ENCODE measurements at places on chromosomes 5 and 9.

DNA sequence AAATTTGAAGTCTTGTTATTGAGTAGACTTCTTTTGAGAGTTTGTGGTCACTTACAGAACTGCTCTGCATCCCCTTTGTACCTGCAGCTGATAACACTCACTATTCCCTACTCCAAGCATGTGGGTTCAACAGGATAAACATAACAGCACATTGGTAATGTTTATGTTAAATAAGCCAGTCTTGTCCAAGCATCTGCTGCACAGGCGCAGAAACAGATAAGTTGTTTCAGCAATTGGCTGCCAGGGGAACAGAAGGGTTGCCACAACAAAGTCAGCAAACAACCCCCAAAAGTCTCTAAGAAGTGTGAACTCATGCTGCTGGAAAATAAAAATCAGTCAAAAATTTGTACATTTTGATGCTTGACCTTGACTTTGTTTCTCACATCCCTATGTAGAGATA is 174.6 kb downstream of the GDNF start:
- no peaks in the 10 kb centered on the region for H3K36me3 ChIP-seq
- H3K27me3 ChIP-seq = no peaks in the 10 kb centered on the region
- no peak overlapping the region for H3K4me3 ChIP-seq
- no peaks in the 10 kb centered on the region for H3K4me1 ChIP-seq

DNA sequence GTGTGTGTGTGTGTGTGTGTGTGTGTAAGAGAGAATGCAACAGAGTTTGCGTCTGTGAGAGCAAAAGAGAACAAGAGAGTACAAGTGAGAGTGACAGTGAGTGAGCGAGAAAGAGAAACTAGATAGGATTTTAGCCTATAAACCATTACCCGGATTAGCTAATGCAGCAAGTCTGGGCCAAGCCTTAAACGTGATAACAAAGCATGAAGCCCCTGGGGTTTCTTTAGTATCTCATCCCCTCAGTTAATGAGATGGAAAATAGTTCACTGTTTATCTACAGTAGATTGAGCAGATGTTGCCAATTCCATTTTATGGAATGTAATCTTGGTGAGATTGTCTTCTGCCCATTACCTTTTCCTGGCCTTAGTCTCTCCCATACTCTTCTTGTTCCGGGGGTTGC is 114.5 kb downstream of the MAT2B start:
- DNase-seq = no peak
- H3K4me1 ChIP-seq = no peaks in the 10 kb centered on the region
- H3K27me3 ChIP-seq = no peaks in the 10 kb centered on the region
- no peak overlapping the region for H3K27ac ChIP-seq
- no peak overlapping the region for H3K4me3 ChIP-seq

DNA sequence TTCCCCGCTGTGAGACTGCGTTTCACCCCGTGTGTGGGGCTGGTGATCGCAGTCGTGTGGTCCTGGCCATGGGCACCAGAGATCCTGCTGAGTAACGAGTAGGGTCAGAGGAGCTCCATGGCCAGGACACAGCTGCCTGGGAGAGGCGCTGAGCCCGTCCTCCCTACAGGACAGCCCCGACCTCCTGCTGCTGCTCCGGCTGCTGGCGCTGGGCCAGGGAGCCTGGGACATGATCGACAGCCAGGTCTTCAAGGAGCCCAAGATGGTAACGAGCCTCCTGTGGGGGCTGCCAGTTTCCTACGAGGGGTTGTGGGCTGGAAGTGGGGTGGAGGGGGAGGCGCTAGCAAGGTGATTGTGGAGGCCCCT is 11.0 kb downstream of the NELFB start:
- H3K36me3 ChIP-seq = peaks cover 62% of the 10 kb centered on the region
- no peak for DNase-seq
- H3K27me3 ChIP-seq = no peaks in the 10 kb centered on the region
- no peak overlapping the region for H3K4me3 ChIP-seq
- no peak overlapping the region for H3K27ac ChIP-seq

DNA sequence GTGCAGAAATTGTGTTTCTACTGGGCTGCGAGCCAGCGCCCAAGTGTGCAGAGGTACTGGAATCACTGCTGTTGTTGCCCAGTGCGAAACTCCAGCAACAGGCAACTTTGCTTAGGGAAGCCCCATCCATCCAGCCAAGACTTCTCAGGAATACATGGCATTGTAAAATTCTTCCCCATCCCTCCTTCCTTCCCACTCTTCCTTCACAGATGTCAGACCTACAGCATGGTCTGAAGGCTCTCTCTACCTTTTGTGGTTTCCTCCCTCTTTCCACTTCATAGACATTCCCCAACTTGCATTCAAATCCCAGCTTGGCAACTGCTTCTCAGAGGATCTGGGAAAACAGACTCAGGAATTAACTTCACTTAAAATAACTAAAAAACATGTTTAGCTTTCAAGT is 30.4 kb downstream of the ARL15 start:
- no peaks in the 10 kb centered on the region for H3K36me3 ChIP-seq
- no peak for DNase-seq
- no peak overlapping the region for H3K4me3 ChIP-seq
- no peaks in the 10 kb centered on the region for H3K4me1 ChIP-seq
- H3K27ac ChIP-seq = no peak overlapping the region

- no peaks in the 10 kb centered on the region for H3K27me3 ChIP-seq
- DNase-seq = no peak
- no peaks in the 10 kb centered on the region for H3K4me1 ChIP-seq
- H3K36me3 ChIP-seq = no peaks in the 10 kb centered on the region
- H3K27ac ChIP-seq = no peak overlapping the region
These were observed 252.4 kb upstream of the DAPK1 start for GRCh38 chr9:87245271-87245670.

DNA sequence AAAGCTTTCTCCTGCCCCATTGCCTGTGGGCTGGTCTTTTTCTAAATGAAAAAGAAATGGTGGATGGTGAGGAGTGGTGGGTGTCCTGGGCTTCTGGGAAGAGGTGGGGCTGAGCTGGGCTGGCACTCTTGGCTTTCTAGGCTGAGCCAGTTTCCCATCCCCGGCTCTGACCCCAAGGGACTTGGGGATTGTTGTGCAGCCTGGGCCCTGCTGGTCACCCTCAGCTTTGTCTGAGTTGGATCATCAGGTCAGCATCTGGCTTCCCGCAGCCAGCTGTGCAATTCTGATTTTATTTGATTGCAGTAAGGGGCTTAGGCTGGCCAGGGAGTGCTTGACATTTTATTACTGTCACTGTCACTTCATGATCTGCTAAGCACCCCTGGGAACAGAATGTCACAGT is 25.3 kb downstream of the GLRA1 start:
- H3K27me3 ChIP-seq = peaks cover 2% of the 10 kb centered on the region
- H3K4me1 ChIP-seq = no peaks in the 10 kb centered on the region
- DNase-seq = no peak

DNA sequence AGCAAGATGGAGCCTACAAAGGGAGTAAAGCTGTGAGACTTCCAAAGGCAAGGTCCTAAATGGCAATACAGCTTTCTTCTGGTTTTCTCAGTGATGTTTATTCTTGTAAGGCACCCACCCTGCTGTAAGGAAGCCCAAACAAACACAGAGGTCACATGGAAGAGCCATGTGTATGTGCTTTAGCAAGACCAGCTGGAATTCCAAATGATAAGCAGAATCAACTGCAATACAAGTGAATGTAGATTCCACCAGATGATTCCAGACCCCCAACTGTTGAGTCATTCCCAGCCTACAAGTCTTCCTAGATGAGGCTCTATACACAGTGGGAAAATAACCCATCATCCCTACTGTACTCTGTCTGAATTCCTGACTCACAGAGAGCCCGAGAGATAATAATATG is 122.8 kb downstream of the DEPDC1B start:
- no peak for DNase-seq
- peaks cover 21% of the 10 kb centered on the region for H3K4me1 ChIP-seq
- H3K4me3 ChIP-seq = no peak overlapping the region
- no peaks in the 10 kb centered on the region for H3K27me3 ChIP-seq

DNA sequence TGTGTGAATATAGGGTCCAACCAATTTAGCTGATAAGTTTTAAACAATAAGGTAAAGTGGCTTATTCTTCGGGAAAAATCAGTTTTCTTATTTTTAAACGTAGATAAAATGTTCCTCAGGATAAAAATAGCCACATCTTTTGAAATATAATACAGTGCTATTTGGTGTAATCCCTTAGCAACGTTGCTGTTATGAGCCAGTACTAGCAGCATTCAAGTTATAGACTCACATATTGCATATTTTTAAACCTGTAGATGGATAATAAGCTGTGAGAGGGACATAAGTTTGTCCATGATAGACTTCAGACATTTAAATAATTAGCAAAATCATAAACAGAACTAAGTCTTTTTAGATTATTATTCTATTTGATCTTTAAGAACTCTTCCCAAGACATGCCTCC is 6.3 kb downstream of the PDE4D start:
- DNase-seq = no peak
- no peak overlapping the region for H3K27ac ChIP-seq
- no peaks in the 10 kb centered on the region for H3K4me1 ChIP-seq
- no peaks in the 10 kb centered on the region for H3K27me3 ChIP-seq
- no peak overlapping the region for H3K4me3 ChIP-seq

DNA sequence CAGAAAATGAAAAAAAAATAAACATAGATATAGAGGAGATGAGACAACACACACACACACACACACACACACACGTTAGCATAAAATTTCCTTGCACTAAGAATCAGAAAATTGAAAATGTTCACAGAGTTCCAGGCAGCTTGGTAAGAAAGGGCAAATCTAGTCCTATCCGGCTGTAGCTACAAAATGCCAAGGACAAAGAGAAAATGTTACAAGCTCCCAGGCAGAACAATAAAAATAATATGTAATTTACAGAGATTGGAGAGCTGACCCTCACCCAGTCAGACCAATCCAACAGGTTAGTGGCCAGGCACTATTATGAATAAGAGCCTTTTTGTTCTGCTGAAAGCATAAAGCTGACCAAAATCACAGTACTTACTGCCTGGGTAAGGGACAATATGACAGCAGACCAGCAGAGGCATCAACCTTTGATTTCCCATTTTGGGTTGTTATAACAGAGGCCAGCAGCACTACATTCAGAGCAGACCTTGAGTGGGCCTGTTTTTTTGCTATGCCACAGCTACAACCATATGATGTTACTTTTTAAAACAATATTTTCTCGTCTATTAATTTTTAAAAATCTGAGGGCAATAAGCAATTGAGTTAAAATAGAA is 892.6 kb downstream of the TAF11L14 start:
- no peaks in the 10 kb centered on the region for H3K4me1 ChIP-seq
- H3K4me3 ChIP-seq = no peak overlapping the region
- H3K27me3 ChIP-seq = no peaks in the 10 kb centered on the region
- no peaks in the 10 kb centered on the region for H3K36me3 ChIP-seq
- no peak overlapping the region for H3K27ac ChIP-seq

GRCh38 chr5:120546922-120547321 is 82.8 kb downstream of the PRR16 start:
- no peaks in the 10 kb centered on the region for H3K27me3 ChIP-seq
- H3K4me3 ChIP-seq = no peak overlapping the region
- DNase-seq = no peak
- no peaks in the 10 kb centered on the region for H3K4me1 ChIP-seq
- H3K27ac ChIP-seq = no peak overlapping the region

DNA sequence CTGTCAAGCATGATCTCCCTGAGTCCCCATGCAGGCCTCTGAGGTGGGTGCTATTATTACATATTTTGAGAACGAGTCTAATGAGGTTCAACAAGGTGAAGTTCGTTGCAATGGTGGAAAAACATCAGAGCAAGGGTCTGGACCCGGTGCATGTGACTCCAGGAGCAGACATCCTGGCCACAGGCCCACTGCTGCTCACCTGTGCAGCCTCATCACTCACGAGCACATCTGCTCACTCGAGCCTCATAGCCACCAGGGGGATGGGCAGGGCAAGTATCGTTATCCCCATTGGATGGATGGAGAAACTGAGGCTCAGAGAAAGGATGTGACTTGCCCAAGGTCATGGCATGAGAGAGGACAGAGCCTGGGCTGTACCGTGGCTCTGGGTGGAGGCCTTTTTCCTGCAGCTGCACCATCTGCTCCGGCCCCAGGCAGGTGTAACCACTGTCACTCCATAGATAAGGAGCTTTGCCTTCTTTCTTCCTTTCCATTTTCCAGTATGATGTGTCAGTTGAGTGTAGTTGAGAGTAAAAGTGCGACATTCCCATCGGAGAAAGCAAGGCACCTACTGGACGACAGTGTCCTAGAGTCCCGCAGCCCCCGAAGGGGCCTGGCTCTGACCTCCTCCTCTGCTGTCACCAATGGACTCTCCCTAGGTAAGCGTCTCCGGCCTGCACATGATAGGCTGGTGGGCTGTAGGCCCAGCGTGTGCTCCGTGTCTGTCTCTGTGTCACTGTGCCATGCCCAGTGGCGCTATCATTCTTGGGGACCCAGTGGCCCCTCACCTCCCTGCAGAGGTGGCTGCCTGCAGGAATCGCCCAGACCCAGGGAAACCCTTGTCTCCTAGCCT is 68.4 kb upstream of the GARNL3 start:
- H3K36me3 ChIP-seq = no peaks in the 10 kb centered on the region
- no peak overlapping the region for H3K27ac ChIP-seq
- H3K4me1 ChIP-seq = no peaks in the 10 kb centered on the region
- no peak overlapping the region for H3K4me3 ChIP-seq
- no peak for DNase-seq

GRCh38 chr9:110364451-110364850 is 26.8 kb upstream of the TXNDC8 start:
- H3K4me3 ChIP-seq = no peak overlapping the region
- no peak overlapping the region for H3K27ac ChIP-seq
- DNase-seq = no peak
- no peaks in the 10 kb centered on the region for H3K4me1 ChIP-seq

DNA sequence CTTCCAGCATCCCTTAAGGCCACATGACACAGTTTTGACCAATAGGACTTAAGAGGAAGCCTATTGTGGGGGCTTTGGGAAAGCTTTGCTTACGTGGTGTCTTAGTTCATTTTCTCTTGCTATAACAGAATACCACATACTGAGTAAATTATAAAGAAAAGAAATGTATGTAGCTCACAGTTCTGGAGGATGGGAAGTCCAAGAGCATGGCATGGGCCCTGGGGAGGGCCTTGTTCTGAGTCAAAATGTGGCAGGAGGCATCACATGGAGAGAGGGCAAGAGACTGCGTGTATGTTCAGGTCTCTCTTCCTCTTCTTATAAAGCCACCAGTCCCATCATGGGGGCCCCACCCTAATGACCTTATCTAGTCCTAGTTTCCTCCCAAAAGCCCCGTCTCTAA is 68.6 kb upstream of the CPEB4 start:
- no peak overlapping the region for H3K4me3 ChIP-seq
- H3K36me3 ChIP-seq = no peaks in the 10 kb centered on the region
- DNase-seq = no peak

GRCh38 chr9:129324808-129325502 is 146.9 kb upstream of the IER5L start:
- H3K27me3 ChIP-seq = peaks cover 22% of the 10 kb centered on the region
- H3K4me3 ChIP-seq = no peak overlapping the region
- no peak for DNase-seq
- H3K27ac ChIP-seq = no peak overlapping the region
- no peaks in the 10 kb centered on the region for H3K36me3 ChIP-seq

- H3K4me3 ChIP-seq = no peak overlapping the region
- peak overlapping the region; percentile 97 for H3K27ac ChIP-seq
- peaks cover 68% of the 10 kb centered on the region for H3K4me1 ChIP-seq
- peak; percentile 73 for DNase-seq
- H3K27me3 ChIP-seq = no peaks in the 10 kb centered on the region
- no peaks in the 10 kb centered on the region for H3K36me3 ChIP-seq
These were observed 28.1 kb downstream of the ARHGAP26 start for GRCh38 chr5:142798099-142798770.

- H3K27me3 ChIP-seq = no peaks in the 10 kb centered on the region
- no peak overlapping the region for H3K4me3 ChIP-seq
- no peak overlapping the region for H3K27ac ChIP-seq
- peaks cover 21% of the 10 kb centered on the region for H3K4me1 ChIP-seq
These were observed 8.7 kb upstream of the SSBP2 start for GRCh38 chr5:81759632-81760005.
